ENCODE measurements at places on chromosomes 2 and 18.

GRCh38 chr18:62634979-62635630 is 80.2 kb upstream of the PHLPP1 start:
- no peak for DNase-seq

- DNase-seq, result no peak
These were observed 178.8 kb downstream of the ANAPC1 start for GRCh38 chr2:111705239-111705638.

- DNase-seq, result no peak
These were observed 5.9 kb downstream of the CTLA4 start for GRCh38 chr2:203873461-203873860.

GRCh38 chr2:152396763-152397162 is 61.8 kb downstream of the FMNL2 start:
- DNase-seq, result no peak

- DNase-seq, result peak; percentile 78
These were observed 163.9 kb downstream of the LDLRAD4 start for GRCh38 chr18:13382366-13382953.

DNA sequence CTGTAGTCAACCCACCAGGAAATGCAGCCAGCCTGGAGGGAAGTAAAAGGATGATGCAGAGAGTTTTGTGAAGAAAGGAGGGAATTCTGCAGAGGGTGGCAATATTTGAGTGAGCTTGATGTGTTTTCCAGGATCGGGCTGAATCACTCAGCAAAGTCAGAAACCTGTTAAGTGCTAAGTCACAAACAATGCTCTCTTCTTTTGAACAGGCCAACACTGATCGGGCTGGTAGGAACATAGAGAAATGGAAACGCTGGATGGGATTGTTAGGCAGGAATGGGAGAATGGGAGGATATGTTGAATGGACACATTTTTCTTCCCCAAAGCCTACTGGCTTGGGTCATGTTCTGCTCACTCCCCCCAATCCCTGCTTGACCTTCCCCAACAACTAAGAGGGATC is 36.6 kb downstream of the KCNS3 start:
- DNase-seq, result no peak

DNA sequence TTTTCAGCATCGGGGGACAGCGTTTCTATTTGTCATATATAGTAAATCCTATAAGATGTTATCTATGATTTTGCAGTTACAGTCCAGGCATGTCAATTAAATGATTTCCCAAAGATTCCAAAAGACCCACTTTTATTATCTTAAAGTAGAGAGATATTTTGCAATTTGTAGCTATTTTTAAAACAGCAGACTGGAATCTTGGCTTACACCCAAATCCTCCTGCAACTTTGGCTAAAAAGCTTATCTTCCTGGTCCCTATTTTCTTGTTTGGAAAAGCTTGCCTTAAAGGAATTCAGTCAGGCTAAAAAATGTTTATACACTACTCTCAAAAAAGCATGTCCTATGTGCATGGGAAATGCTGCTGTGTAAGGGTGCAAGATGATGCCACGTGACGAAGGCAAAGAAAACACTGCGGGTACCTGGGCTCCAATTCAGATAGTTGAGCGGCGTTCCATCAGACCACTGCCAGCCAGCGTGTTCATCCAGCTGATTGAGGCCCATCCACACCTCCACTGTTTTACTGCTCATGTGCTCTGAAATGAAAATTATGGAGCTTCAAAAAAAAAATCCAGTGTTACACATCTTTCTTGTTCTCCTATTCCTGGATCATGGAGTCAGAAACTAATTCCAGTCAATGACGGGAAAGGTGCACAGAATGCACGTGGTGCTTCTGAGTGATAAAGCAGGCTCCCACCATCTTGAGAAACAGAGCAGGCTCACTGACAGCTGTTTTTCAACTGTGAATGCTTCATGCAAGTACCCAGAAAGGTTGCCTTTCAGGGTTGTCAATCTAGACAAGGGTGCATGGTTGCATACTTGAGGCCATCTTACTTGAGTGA is 33.8 kb downstream of the PLA2R1 start:
- peak; percentile 84 for DNase-seq

GRCh38 chr2:88450186-88450585 is 2.3 kb downstream of the FOXI3 start:
- no peak for DNase-seq

- peak; percentile 51 for DNase-seq
These were observed 456 bp downstream of the DOK1 start for GRCh38 chr2:74554820-74555531.

DNA sequence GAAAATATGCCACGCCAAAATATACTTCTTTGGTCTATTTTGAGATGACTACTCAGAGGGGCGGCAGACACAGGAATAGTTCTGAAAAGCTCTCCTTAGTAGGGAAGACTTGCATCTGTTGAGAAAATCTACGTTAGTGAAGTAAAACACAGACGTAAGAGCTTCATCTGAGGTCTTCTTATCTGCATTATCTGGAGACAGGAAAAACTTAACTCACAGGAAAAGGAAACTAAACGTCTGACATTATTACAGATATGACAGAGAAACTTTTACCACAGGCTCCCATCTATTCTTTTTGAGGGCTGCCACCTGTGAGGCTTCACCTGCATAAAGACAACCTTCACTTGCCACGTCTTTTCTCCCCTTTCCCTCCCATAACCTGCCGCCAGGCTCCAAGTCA is 1295.7 kb downstream of the LRP1B start:
- DNase-seq, result no peak

DNA sequence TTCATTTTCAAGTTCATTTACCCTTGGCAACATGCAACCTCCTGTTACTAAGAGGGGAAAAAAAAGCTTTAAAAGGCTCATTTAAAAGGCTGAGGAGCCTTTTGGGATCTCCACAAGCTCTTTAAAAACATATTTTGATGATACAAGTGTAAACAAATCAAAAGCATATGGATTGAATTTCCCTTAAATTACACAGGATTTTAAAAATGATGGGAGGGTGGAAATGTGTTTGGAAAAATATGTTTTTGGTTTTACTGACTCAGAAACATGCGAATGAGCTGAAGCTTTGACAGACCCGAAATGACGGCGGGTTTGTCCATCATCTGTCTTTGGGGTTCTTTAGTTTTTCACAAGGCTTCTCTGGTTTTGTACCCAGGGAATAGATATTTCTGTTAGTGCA is 180.6 kb upstream of the CCDC68 start:
- no peak for DNase-seq

DNA sequence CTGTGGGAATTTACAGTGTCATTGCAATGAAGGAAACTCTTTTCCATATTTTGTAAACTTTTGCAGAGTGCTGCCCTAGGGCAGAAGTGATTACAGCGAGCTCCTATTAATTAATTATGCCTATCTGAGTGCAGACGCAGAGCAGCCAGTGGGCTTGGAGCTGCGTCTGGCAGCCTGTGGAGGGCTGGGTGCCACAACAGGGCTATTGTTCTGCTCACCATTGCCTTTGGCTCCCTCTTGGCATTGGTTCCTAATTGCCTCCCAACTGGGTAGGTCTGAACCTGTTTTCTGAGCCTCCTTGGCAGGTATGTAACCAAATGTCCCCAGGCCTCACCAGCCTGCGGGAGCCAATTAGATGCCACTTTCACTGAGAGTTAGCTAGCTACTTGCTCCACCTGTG is 25.6 kb upstream of the ITGB6 start:
- no peak for DNase-seq

DNA sequence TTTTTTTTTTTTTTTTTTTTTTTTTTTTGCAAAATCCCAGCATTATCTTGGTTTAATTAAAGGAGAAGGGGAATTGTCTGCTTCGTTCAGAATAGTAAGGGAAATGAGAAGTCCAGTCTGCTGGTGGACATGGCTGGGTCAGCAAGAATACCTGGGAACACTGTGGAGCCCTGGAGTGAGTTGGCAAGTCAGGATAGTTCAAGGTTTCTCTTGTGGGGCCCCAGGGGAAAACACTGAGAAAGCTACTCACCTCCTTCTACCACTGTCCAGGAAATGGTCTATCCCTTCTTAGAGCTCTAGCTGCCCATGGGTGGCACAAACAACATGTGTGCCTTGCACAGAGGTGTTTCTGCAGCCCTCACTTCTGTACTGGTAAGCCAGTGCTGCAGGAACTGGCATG is 169.1 kb upstream of the SIX2 start:
- DNase-seq, result peak; percentile 56

DNA sequence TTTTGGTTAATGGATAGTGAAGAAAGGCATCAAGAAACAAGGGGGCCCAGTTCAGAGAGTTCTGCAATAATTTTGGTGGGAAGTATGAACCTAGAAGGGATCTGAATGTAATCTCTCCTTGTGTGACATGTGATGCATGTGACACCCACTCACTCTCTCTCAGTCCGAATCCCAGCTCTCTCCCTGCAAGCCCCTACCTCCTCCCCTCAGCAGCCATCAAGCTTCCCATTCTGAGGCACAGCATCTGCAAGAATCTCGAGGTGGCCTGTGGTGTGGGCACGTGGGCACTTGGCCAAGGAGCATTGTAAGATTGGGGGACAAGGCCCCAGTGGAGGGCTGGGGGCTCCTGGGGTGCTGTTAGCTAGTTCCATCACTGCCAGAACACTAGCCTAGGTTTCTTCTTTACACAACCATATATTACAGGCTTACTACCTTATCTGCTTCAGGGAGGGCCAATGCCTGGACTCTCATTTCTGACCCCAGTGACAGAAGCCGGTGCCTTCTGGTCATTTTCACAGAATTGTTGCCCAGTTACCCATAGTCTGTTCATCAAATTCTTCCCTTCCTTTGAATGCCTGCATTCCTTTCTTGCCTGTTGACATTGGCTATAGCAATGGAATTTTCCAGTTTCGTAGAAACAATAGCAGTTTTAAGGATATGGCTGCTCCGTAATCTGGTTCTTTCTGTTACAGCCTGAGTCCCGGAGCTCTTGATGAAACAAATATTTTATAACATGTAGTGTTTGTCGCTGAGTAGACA is 13.3 kb upstream of the LCLAT1 start:
- DNase-seq, result peak; percentile 27

- no peak for DNase-seq
These were observed 106.8 kb downstream of the RTP5 start for GRCh38 chr2:241976296-241976695.

GRCh38 chr2:42054714-42055430 is 7.1 kb downstream of the PKDCC start:
- DNase-seq, result no peak

GRCh38 chr18:80070825-80071224 is 36.6 kb downstream of the RBFA start:
- no peak for DNase-seq

- no peak for DNase-seq
These were observed 79.0 kb downstream of the GCA start for GRCh38 chr2:162422894-162423293.

- DNase-seq, result no peak
These were observed 59.4 kb downstream of the OSR1 start for GRCh38 chr2:19299032-19299431.

- DNase-seq, result no peak
These were observed 14.2 kb downstream of the SEPTIN2 start for GRCh38 chr2:241329669-241330615.

GRCh38 chr18:58156516-58156915 is 112.5 kb downstream of the NEDD4L start:
- DNase-seq, result no peak

DNA sequence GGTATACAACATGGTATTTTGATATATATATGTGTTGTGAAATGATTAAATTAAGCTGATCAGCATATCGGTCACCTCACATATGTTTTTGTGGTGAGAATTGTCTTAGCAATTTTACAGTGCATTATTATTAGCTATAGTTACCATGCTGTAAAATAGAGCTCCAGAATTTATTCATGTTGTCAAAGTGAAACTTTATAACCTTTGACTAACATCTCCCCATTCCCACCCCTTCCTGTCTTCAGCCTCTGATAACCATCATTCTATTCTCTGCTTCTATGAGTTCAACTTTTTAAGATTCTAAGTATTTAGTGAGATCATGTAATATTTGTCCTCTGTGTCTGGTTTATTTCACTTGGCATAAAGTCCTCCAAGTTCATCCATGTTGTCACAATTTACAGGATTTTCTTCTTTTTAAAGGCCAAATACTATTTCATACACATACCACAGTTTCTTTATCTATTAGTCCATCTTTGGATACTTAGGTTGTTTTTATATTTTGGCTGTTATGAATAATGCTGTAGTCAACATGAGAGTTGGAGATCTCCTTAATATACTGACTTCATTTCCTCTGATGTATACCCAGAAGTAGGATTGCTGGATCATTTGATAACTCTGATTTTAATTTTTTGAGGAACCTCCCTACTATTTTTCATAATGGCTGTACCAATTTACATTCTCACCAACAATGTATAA is 30.3 kb downstream of the NCOA1 start:
- no peak for DNase-seq

- no peak for DNase-seq
These were observed 223.3 kb downstream of the SH3RF3 start for GRCh38 chr2:109352056-109352897.

- no peak for DNase-seq
These were observed 100.1 kb upstream of the ERBB4 start for GRCh38 chr2:212638694-212639093.

- DNase-seq, result peak; percentile 64
These were observed 196.5 kb downstream of the SATB2 start for GRCh38 chr2:199261239-199261638.

GRCh38 chr2:189683348-189683747 is 8.9 kb downstream of the ANKAR start:
- DNase-seq, result peak; percentile 16

GRCh38 chr18:36492604-36493329 is 195.3 kb downstream of the FHOD3 start:
- no peak for DNase-seq

GRCh38 chr2:206098471-206098870 is 12.5 kb upstream of the INO80D start:
- DNase-seq, result no peak

DNA sequence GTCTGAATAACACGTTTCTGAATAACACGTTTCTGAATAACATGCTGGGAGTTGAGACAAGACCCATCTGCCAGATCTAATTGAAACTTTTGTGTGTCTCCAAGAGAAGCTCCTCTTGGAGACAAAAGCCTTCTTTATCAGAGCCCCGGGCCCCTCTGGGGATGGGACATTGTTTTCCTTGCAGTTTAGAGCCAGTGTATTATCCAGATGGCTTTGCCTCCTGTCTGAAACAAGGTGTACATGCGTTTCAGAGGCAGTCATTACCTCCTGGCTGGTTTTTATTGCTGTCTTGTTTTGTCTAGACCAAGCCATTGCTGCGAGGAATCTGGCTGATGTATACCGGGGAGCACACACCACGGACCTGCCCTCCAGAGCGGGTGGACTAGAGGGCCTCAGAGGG is 7.8 kb downstream of the FOSL2 start:
- no peak for DNase-seq

- no peak for DNase-seq
These were observed 563.4 kb downstream of the ZNF804A start for GRCh38 chr2:185161701-185162100.
